ENCODE measurements at places on chromosomes 4 and X. TPM values are rescaled to one million over a fixed set of nuclear protein-coding genes. Genes with fewer than 3 reads are reported as not detected.

Gene FOXP3
- 0.19 TPM for total RNA-seq

Gene ABLIM2
- 0.24 TPM for total RNA-seq

Gene AGA
- 19.5 TPM for total RNA-seq

Gene AWAT2
- not detected for total RNA-seq

Gene RS1
- not detected for total RNA-seq

Gene XAGE1A
- total RNA-seq, result not detected
